ENCODE measurements at places on chromosomes 1 and 21.
A peak's percentile ranks its signal among the peaks of the same experiment; 100 is the strongest.

GRCh38 chr1:227661495-227661894 lies 73.6 kb downstream of the JMJD4 start:
- no peak overlapping the region for H3K27ac ChIP-seq
- no peaks in the 10 kb centered on the region for H3K4me1 ChIP-seq
- no peak overlapping the region for H3K4me3 ChIP-seq
- DNase-seq = no peak
- H3K27me3 ChIP-seq = no peaks in the 10 kb centered on the region

- H3K4me1 ChIP-seq = peaks cover 2% of the 10 kb centered on the region
- H3K36me3 ChIP-seq = no peaks in the 10 kb centered on the region
- H3K4me3 ChIP-seq = no peak overlapping the region
- DNase-seq = no peak
- H3K27me3 ChIP-seq = no peaks in the 10 kb centered on the region
These were observed 10.4 kb downstream of the DTL start for GRCh38 chr1:212045981-212046380.

GRCh38 chr1:25616987-25617624 lies 515 bp downstream of the MAN1C1 start:
- H3K4me1 ChIP-seq = peaks cover 62% of the 10 kb centered on the region
- peaks cover 5% of the 10 kb centered on the region for H3K27me3 ChIP-seq
- DNase-seq = no peak
- H3K27ac ChIP-seq = no peak overlapping the region
- peaks cover 16% of the 10 kb centered on the region for H3K36me3 ChIP-seq
- peak overlapping the region; percentile 95 for H3K4me3 ChIP-seq

GRCh38 chr1:200474633-200475032 lies 64.8 kb upstream of the ZNF281 start:
- no peaks in the 10 kb centered on the region for H3K27me3 ChIP-seq
- H3K36me3 ChIP-seq = no peaks in the 10 kb centered on the region
- H3K4me3 ChIP-seq = no peak overlapping the region
- no peak for DNase-seq
- H3K27ac ChIP-seq = no peak overlapping the region
- peaks cover 21% of the 10 kb centered on the region for H3K4me1 ChIP-seq

GRCh38 chr1:156152628-156153027 lies 757 bp upstream of the SEMA4A start:
- H3K27ac ChIP-seq = peak overlapping the region; percentile 62
- no peak for DNase-seq
- H3K4me1 ChIP-seq = peaks cover 42% of the 10 kb centered on the region
- peaks cover 8% of the 10 kb centered on the region for H3K36me3 ChIP-seq

- H3K27ac ChIP-seq = no peak overlapping the region
- no peak for DNase-seq
- H3K4me3 ChIP-seq = no peak overlapping the region
- no peaks in the 10 kb centered on the region for H3K36me3 ChIP-seq
These were observed 46.1 kb downstream of the NPHS2 start for GRCh38 chr1:179529482-179530195.

GRCh38 chr1:177069490-177069889 lies 95.0 kb downstream of the ASTN1 start:
- no peak overlapping the region for H3K27ac ChIP-seq
- no peaks in the 10 kb centered on the region for H3K4me1 ChIP-seq
- no peaks in the 10 kb centered on the region for H3K27me3 ChIP-seq

GRCh38 chr1:85463731-85464496 lies 1.0 kb downstream of the DDAH1 start:
- H3K4me1 ChIP-seq = no peaks in the 10 kb centered on the region
- no peak overlapping the region for H3K27ac ChIP-seq
- H3K36me3 ChIP-seq = no peaks in the 10 kb centered on the region
- DNase-seq = no peak

GRCh38 chr1:180424848-180425457 lies 77.4 kb downstream of the ACBD6 start:
- H3K36me3 ChIP-seq = peaks cover 7% of the 10 kb centered on the region
- H3K27me3 ChIP-seq = no peaks in the 10 kb centered on the region
- H3K4me1 ChIP-seq = peaks cover 20% of the 10 kb centered on the region

DNA sequence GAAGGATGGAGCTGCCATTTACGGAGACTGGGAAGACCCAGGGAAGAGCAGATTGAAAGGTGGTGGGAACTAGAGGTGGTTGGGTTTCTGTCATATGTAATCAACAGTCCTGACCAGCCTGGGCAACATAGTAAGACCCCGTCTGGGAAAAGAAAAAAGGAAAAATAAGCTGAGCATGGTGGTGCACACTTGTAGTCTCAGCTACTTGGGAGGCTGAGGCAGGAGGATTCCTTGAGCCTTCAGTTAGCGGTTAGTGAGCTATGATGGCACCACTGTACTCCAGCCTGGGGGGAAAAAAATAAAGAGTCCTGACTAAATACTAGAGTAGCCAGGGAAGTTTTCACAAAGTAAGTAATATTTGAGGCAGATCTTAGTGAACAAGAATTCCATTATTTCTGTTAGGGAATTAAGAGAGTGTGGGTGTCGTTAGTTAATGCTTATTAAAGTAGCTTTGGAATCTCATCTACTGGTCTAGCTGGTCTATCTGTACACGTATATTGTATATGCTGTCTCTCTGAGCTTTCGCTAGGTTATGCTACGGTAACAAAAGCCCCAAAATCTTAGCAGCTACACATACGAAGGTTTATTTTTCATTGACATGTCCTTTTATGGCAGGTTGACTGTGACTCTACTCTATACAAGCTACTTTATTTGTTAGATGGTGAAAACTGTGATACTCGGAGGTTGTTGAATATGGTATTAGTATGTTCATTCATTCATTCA lies 4.4 kb downstream of the NBPF1 start:
- H3K4me3 ChIP-seq = no peak overlapping the region
- H3K27ac ChIP-seq = no peak overlapping the region
- H3K27me3 ChIP-seq = no peaks in the 10 kb centered on the region

DNA sequence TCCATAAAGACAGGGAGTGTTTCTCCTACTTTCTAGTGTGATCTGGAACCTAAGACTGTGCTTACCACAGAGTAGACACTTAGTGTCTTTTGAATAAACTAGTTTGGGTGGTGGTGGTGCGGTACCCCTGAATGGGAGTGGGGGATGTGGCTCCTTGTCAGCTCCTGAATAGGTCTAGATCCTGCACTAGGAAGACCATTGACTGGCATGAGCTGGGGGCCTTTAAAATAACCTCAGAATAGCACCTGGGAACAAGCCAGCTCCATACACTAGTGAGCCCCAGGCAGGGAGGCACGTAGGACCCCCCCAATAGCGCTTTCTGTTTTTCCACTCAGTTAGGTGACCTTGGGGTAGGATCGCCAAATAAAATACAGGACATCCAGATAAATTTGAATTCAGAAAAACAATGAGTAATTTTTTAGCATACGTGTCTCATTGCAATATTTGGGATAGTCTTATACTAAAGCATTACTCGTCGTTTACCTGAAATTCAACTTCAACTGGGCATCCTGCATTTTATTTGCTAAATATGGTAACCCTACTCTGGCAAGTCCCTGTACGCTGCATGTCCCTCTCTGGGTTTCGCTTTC lies 45.6 kb downstream of the AZIN2 start:
- no peaks in the 10 kb centered on the region for H3K27me3 ChIP-seq
- peaks cover 7% of the 10 kb centered on the region for H3K36me3 ChIP-seq
- peak overlapping the region; percentile 88 for H3K27ac ChIP-seq

DNA sequence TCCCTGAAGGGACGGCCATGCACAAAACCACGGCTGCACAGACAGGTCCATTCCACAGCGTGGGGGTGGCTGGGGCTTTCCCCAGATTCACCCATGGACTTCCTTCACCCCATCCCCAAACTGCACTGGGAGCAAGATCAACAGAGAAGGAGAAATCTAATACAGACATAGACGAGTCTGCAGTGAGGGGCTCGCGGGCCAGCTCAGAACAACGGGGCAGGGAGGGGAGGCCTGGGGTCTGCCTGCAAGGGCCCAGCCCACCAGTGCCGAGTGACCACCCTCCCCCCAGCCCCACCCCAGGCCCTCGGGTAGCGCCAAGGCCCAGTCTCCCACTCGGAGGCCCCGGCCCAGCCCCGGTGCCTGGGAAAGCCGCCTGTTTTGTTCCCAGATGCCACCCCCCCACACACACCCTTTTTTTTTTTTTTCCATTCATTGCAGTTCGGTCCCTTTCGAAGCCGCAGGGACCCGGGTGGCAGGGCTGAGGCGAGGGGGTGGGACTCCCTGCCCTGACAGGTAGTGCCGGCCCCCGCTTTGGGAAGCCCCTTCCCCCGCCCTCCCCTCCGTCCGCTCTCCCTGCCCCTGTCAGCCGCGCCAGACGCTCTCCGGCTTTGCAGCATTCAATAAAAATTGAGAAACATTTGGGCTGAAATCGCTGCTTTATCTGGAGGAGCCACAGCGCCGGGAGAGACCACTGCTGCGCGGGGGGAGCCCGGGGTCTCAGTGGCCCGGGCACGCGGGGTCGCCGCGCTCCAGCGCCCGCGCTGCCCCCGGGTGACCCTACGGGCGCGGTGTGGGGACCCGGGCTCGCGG lies 543 bp upstream of the EPHB2 start:
- no peak for DNase-seq
- no peak overlapping the region for H3K27ac ChIP-seq
- H3K36me3 ChIP-seq = peaks cover 5% of the 10 kb centered on the region
- peak overlapping the region; percentile 69 for H3K4me3 ChIP-seq
- peaks cover 10% of the 10 kb centered on the region for H3K4me1 ChIP-seq

DNA sequence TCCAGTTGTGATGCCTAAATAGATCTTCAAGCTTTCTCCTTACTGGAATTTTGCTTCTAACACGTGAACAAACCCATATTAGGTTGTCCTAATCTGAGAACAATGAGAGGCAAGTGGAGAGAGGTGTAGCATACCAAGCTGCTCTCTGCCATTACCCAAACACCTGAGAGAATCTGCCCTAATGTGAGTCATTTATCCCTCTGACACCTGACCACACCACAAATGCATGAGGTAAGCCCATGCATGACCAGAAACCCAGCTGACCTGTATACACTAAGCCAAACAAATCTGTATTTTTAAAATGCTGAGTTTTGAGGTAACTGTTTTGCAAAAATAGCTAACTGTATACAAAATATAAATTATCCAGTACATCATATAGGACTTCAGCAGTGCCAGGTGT lies 1458.1 kb upstream of the B3GALT2 start:
- H3K4me1 ChIP-seq = no peaks in the 10 kb centered on the region
- no peak overlapping the region for H3K4me3 ChIP-seq
- no peaks in the 10 kb centered on the region for H3K27me3 ChIP-seq

DNA sequence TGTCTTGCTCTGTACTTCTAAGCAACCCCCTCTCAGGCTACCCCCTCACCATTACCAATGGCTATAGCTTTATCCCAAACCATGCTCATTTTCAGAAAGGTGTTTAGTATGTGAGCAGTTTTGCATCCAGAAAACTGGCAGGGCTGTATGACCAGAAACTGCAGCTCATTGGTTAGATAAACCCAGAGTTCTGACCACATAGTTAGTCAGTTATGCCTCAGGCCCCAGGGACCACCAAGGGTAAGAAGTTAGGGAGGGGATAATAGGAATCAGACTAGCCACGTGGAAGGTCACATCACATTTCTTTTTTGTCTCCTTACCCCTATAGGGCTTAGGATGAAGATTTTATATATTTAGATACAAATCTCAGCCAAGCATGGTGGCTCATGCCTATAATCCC lies 1.2 kb downstream of the ITGA10 start:
- H3K4me1 ChIP-seq = peaks cover 5% of the 10 kb centered on the region
- H3K27ac ChIP-seq = no peak overlapping the region
- peaks cover 19% of the 10 kb centered on the region for H3K36me3 ChIP-seq
- H3K4me3 ChIP-seq = no peak overlapping the region

- no peaks in the 10 kb centered on the region for H3K36me3 ChIP-seq
- no peak overlapping the region for H3K27ac ChIP-seq
- DNase-seq = no peak
These were observed 758.5 kb upstream of the ADGRL2 start for GRCh38 chr1:81042225-81042624.

DNA sequence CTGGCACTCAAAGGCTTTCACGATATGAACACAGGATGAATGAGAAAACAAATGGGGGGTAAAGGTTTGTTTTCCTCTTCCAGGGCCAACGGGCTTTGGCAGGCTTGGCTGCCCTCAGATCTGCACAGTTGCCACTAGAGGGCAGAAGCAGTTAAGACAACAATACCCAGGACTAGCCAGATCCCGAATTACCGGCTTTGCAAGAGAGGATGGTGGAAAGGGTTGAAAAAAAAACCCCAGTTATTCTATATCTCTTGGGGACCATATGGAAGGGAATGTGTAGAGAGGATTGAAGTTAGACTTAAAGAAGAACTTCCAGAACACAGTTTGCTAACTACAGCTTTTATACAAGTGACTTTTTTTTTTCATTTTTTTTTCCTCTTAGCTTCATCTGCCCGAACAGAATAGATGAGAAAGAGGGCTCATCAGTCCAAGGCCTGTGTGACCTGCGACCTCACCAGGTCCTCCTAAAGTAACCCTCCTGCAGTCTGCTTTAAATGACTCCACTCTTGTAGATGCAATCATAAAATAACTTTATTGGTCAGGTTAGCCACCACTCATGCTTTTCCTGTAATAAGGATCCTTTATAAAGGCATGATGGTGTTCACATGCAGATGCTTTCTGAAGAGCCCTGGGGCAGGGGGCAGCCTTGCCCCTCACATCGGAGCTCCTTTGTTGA lies 10.7 kb downstream of the FMOD start:
- H3K4me1 ChIP-seq = peaks cover 27% of the 10 kb centered on the region
- DNase-seq = no peak
- H3K27ac ChIP-seq = no peak overlapping the region
- H3K36me3 ChIP-seq = peaks cover 2% of the 10 kb centered on the region
- H3K27me3 ChIP-seq = peaks cover 41% of the 10 kb centered on the region

DNA sequence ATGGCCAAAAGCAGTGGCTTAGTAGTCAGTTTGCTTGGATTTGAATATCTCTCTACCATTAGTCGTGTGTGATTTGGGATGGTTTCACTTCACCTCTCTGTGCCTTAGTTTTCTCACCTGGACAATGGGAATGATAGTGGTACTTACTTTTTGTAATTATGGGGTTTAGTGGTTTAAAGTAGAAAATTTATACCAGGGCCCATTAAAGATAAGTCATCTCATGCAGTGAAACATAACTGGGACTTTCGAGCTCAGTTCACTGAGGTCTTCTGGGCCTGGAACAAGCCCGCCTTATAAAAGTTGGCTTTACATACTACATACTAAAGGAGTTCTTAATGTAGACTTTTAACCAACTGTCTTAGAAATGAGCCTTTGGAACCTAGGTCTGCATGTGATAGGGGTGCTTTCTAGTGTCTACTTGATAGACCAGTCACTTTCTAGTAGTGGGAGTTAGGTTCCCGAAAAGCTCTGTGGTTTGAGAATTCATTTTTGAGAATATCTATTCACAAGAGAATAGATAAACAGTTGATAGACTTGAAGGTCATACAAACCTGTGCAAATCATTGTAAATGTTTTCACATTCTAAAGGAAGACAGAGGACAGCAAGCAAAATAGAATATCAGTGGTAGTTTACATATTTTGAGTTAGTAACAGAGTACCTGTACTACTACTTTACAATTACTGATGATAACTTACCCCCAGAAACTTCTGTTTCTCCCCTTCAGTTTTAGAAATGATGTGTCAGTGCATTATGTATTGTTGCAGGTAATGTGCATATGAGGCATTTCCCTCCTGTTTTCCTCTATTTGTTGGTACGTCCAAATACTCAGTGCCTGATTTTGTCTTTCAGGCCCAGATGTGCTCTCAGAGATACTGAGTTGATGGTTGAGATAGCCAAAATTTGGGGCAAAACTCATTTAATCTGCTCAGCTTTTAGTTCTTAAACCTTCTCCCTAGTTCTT lies 48.0 kb downstream of the DYRK1A start:
- H3K4me3 ChIP-seq = no peak overlapping the region
- H3K4me1 ChIP-seq = peaks cover 73% of the 10 kb centered on the region
- no peak for DNase-seq
- H3K36me3 ChIP-seq = peaks cover 17% of the 10 kb centered on the region
- peak overlapping the region; percentile 47 for H3K27ac ChIP-seq

- H3K27me3 ChIP-seq = peaks cover 23% of the 10 kb centered on the region
- H3K4me3 ChIP-seq = no peak overlapping the region
- H3K27ac ChIP-seq = no peak overlapping the region
These were observed 207.1 kb downstream of the ROR1 start for GRCh38 chr1:63980740-63981407.

All from central memory CD8-positive, alpha-beta T cell (primary cell).